A673 (cell line): ENCODE measurements at places on chromosomes 1 and 21. TPM values are rescaled to one million over a fixed set of nuclear protein-coding genes. Genes with fewer than 3 reads are reported as not detected.
A peak's percentile ranks its signal among the peaks of the same experiment; 100 is the strongest.

The TMPRSS2 gene
- not detected in 2 replicates for total RNA-seq

The GUCA2B gene
- not detected in 2 replicates for total RNA-seq

The ACTA1 gene
- not detected in 2 replicates for total RNA-seq

- H3K27me3 ChIP-seq, result no peaks in the 10 kb centered on the region
- no peaks in the 10 kb centered on the region for H3K36me3 ChIP-seq
- no peak overlapping the region for H3K27ac ChIP-seq
- no peaks in the 10 kb centered on the region for H3K4me1 ChIP-seq
- peak; percentile 69 for DNase-seq
- H3K4me3 ChIP-seq, result no peak overlapping the region
Measured at GRCh38 chr1:241611063-241611462, 29.1 kb downstream of the CHML start.

The CFHR3 gene
- not detected in 2 replicates for total RNA-seq

The TAL1 gene
- 0.11 TPM in 2 replicates for total RNA-seq

The PLA2G2C gene
- not detected in 2 replicates for total RNA-seq

- H3K4me3 ChIP-seq, result no peak overlapping the region
- H3K36me3 ChIP-seq, result no peaks in the 10 kb centered on the region
- H3K27me3 ChIP-seq, result no peaks in the 10 kb centered on the region
- no peak overlapping the region for H3K27ac ChIP-seq
Measured at GRCh38 chr1:98384461-98385141, 276.9 kb upstream of the SNX7 start.

- no peaks in the 10 kb centered on the region for H3K27me3 ChIP-seq
- H3K4me3 ChIP-seq, result no peak overlapping the region
- no peaks in the 10 kb centered on the region for H3K36me3 ChIP-seq
- H3K4me1 ChIP-seq, result no peaks in the 10 kb centered on the region
- no peak for DNase-seq
Measured at GRCh38 chr1:54350360-54350759, 55.8 kb downstream of the SSBP3 start.

- H3K36me3 ChIP-seq, result peaks cover 13% of the 10 kb centered on the region
- peaks cover 3% of the 10 kb centered on the region for H3K4me1 ChIP-seq
- DNase-seq, result no peak
- H3K27ac ChIP-seq, result peak overlapping the region; percentile 4
- no peaks in the 10 kb centered on the region for H3K27me3 ChIP-seq
- no peak overlapping the region for H3K4me3 ChIP-seq
Measured at GRCh38 chr1:11285883-11286734, 13.1 kb downstream of the UBIAD1 start.

DNA sequence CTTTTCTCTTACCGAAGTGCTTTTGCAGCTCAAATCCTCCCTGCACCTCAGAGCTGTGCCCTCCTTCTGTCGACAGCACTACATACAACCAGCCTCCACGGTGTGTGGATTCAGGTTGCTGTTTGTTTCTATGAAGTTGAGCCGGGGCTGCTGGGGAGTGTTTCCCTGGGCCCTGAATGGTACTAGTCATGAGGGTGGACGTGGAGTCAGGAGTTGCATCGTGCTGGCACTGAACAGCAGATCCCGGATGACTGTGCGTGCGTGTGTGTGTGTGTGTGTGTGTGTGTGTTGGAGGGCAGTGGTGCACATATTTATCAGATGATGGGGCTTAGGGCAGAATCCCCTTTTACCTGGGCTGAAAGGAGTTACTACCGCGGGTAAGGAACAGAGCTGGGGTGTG, 47.0 kb downstream of the ACTL8 start:
- H3K27ac ChIP-seq, result no peak overlapping the region
- H3K27me3 ChIP-seq, result no peaks in the 10 kb centered on the region
- no peaks in the 10 kb centered on the region for H3K36me3 ChIP-seq
- DNase-seq, result no peak
